Stimulated activated CD8-positive, alpha-beta memory T cell treated with anti-CD3 and anti-CD28 coated beads, Interleukin-4, amount 100 ng/mL, for 4 hours (primary cell): ENCODE measurements at places on chromosomes 16 and 17.

GRCh38 chr17:18919963-18920362 lies 32.0 kb upstream of the SLC5A10 start:
- no peak for DNase-seq

- DNase-seq = no peak
These were observed 1.1 kb upstream of the DNAJC7 start for GRCh38 chr17:42018339-42018738.

GRCh38 chr16:79310710-79311109 lies 289.8 kb downstream of the MAF start:
- no peak for DNase-seq

DNA sequence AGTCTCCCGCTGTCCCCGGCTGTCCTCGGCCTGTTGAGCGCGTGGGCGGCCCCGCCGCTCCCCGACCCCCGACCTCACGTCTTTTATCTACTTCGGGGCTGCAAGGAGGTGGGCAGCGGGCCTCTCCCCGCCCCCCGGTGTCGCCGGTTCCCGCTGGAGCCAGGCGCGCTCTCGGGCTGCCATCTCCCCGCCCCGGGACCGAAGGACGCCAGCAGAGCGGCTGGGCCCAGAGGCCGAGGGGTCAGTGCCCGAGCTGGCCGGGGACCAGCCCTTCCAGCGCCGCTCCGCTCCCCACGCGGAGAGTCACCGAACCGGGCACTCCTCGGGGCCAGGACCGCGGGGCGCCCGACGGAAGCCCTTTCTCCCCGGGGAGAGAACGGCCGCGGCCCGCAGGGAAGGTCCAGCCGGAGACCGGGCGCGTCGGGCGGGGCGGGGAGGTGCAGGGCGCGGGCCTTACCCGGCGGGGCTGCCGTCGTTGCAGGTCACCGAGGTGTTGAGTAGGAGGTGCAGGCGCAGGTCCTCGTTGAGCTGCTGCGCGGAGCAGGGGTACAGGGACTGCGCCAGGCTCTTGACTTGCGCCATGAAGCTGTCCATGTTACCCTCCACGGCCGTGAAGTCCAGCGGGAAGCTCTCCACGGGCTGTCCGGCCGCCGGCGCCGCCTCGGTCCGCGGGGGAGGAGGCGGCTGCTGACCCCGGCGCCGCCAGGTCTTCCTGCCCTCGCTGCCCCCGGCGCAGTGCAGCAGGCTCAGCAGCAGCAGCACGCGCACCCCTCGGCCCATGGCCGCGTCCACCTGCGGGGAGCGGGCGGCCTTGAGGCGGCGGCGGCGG lies 643 bp downstream of the NOTUM start:
- DNase-seq = no peak

DNA sequence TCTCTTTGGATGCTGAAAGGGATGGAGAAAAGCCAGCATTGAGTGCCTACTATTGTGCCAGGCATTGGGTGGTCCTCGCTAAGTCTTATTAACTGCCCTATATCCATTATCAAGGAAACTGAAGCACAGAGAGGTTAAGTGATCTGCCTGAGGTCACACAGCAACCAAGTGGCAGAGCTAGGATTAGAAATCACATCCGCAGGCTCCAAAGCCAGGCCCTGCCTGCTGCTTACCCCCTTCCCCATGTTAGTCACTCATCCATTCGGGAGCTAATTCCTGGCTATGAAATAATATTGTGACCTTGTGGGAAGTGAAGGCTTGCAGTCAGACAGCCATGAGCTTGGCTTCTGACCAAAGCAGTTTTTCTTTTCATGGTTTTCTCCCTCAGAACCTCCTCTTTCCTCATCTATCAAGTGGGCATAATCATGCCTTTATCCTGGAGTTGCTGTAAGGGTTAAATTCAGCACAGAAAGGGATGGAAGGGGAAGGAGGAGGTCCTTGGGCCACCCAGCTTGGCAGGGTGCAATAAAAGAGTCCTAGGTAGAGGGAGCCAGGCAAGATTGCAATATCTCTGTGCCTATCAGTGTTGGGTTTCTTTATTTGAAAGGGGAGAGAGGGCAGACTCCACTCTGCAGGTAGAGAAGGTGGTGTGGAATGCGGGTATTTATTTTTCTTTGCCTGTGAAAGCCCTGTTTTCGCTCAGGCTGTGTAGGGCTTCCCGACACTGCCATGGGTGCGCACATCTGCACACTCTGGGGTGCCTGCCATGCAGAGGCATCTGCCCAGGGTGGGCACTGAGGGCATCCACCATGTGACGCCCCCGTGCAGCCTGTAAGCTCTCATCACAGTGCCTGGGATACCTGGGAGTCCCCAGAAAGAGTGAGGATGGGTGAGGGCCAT lies 11.3 kb downstream of the RAI1 start:
- no peak for DNase-seq
